ENCODE measurements at places on chromosomes 12 and 14.

DNA sequence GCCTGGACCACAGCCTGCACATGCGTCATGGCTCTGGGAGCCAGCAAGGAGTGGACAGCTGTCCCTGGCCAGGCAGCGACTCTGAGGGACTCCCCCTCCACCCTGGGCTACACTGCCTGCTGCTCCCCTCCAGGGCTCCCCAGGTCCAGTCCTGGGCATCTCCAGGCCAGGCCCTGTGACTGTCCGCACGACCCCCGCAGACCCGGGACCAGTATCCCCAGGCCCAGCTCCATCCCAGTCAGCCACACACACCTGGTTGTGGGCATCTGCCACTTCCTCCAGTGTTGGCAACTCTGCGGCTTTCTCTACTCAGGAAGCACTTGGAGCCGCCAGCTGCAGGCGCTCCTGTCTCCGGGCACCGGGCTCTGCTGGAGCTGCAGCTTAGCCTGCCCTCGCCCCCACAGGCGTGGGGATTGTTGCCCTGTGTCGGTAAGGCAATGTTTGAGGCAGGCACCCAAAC is 2.4 kb downstream of the ULK1 start:
- DNase-seq, result no peak

DNA sequence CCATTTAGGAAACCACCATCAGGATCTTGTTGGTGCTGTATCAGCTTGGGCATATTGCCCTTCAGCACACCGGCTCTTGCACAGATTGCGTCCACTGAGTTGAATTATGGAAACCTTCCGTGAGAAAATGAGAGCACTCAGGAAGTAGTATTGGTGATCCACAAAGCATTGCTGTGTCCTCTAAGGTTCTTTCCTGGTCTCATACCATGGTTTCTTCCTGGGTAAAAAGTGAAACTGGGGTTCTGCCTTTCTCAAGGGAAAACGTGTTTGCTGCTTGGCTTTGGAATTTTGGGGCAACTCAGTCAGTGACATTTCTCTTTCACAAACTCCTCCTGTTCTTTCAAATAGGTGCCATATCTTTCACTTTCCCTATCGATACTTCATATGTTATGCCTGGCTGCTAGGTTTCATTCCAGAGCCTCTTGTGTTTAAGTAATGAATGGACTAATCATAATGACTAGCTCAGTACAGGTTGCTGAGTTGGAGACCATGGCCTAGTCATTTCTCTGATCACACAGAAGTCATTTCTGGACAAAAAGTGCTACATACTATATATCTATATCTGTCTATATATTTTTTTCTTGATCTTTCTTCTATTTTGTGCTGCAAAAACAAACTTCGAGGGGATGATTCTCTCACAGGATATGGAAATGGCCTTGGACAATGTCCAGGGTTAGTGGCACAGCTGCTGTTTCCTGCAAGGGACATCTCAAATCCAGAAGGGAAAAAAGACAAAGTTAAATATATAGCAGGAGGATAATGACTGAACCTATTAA is 423.4 kb downstream of the ZFP36L1 start:
- no peak for DNase-seq

- no peak for DNase-seq
Measured at GRCh38 chr12:69623970-69624369, 13.3 kb upstream of the LRRC10 start.

DNA sequence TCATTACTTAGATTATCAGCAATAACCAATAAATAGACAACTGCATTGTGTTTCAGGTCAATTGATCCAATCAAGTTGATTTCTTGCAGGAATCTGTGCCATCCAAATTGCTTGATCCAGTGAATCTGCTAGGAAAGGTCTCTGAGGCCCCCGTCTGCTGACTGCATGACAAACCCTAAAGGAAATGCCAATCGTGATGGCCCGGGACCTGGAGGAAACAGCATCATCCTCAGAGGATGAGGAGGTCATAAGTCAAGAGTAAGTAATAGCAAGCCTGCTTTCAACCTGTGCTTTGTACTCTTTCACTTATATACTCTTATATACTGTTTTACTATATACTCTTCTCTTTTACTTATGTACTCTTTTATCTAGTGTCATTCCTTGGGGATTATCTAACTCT is 1.9 kb downstream of the TTLL5 start:
- DNase-seq, result no peak

DNA sequence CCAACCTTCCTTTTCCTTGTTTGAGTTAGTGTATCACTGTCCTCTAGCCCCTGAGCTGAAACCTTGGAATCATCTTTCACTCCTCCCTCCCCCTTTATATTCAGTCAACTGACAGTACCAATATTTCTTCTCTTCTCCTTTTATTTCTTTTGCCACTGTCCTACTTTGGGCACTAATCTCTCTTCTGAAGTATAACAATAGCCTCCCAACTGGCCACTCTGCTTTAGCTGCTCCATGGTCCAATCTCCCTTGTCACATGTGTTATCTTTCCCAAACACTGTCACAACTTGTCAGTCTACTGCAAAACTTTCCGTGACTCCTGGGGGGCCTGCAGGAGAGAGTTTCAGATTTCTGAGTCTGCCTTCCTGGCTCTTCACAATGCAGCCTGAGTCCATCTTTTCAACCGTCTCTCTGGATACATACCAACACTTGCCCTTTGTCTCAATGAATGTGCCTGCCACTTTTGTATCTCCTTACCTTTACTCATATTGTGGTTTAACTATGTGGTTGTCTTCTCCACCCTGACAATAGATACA is 471.2 kb downstream of the DIO2 start:
- no peak for DNase-seq

- no peak for DNase-seq
Measured at GRCh38 chr12:80059102-80059501, 40.2 kb upstream of the OTOGL start.

GRCh38 chr12:42617622-42618021 is 28.1 kb upstream of the PRICKLE1 start:
- peak; percentile 16 for DNase-seq

DNA sequence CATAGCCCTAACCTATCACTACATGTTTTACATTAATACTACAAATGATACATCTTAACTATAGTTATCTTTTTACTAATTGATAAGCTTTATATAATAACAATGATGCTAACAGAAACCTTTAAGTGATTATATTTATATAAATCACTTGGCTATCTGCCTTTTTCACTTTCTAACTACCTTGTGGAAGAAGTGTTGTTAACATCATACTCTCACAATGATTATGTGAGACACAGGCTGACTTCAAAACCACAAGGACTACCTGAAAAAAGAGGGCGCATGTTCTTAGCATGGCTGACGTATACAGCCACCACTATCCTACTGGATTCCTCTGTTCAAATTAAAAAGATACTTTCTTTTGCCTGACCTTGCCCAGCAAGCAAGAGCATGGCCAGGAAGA is 135.3 kb upstream of the SOX5 start:
- no peak for DNase-seq

DNA sequence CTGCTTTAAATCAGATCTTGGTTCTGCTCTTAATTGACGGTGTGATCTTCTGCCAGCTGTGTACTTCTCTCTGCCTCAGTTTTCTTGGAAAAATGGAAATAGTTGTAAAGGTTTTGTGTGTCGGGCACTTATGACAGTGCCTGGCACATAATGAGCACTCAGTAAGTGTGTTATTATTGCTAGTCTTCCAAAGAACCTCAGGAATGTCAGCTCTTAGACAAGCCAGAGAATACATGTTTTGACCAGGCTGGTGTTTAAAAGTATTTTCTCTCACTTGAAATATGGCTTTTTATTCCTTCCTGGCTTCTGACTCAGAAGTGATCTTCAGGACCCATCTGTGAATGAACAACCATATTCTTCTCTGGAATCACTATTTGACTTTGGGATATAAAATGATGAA is 304.1 kb downstream of the SNAPC1 start:
- peak; percentile 11 for DNase-seq

- DNase-seq, result no peak
Measured at GRCh38 chr14:24399999-24400718, 1.4 kb downstream of the NYNRIN start.

- DNase-seq, result no peak
Measured at GRCh38 chr12:3913278-3913677, 40.1 kb upstream of the PARP11 start.

DNA sequence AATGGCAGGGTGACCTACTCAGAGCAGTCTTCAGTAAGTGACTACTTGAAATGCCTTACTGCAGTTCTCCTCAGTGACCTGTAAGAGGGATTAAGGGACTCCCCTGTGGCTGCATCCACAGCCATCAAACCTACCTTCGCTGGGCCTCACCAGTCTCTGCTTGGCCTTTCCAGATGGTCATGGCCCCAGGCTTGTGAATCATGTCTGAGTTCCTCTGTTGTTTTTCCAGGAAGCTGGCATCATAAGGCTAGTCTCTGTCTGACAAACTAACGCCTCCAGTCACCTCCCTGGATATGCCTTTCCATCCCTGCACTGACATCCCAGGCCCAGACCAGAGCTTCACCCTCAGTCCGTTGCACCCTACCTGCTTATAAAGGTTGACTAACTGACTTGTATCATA is 14.0 kb downstream of the RNASE2 start:
- no peak for DNase-seq

GRCh38 chr14:31294746-31295405 is 87.3 kb upstream of the HECTD1 start:
- DNase-seq, result no peak

DNA sequence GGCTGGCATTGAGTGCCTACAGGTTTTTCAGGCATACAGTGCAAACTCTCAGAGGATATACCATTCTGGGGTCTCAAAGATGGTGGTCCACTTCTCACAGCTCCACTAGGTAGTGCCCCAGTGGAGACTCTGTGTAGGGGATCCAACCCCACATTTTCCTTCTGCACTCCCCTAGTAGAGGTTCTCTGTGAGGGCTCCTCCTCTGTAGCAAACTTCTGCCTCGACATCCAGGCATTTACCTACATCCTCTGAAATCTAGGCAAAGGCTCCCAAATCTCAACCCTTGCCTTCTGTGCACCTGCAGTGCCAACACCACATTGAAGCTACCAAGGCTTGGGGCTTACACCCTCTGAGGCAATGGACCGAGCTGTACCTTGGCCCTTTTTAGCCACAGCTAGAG is 179.2 kb downstream of the CCDC91 start:
- DNase-seq, result no peak

DNA sequence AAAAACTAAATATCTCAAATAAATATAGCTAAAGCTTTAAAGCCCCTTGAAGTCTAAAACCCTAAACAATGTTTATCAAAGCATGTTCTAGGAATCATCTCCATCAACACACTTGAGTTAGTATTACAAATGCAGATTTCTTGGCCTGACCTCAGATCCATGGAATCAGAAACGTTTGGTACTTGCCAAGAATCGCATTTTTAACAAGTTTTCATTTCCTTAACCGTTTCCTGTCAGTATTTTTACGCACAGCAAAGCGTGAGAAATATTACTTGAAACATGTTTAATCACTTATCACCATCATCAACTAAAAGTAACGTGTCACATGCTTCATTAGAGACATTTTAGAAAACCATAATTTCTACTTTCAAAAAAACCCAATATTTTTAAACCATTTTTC is 9.7 kb downstream of the SLCO1C1 start:
- no peak for DNase-seq

- no peak for DNase-seq
Measured at GRCh38 chr14:30655124-30655523, 33.0 kb downstream of the SCFD1 start.

- DNase-seq, result peak; percentile 45
Measured at GRCh38 chr12:51635346-51635745, 44.3 kb downstream of the SCN8A start.

- no peak for DNase-seq
Measured at GRCh38 chr14:69076341-69076740, 76.6 kb downstream of the DCAF5 start.

GRCh38 chr12:83666690-83667089 is 980.0 kb downstream of the TMTC2 start:
- no peak for DNase-seq

DNA sequence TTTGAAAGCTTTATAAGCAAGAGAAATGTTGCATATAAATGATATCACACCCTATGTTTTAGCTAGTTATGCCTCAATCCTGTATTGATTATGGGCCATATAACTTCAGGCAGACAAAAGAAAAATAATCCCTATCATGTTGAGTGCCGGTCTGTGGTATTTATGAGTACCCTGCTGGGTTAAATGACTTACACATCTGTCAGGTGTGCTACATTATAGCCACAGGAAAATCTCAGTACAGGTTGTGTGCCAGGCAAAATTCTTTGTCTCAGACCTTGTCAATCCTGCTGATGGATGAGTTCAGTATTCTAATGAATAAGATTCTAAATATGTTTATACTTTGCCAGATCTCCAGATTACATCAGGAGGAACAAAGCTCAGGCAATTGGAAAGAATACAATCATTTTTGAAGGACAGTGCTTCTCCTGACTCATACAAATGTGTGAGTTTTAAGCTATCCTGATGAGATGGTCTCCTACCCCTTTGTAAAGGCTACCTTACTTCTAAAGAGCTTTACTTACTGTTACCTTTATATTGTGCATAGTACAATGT is 109.8 kb upstream of the FOXG1 start:
- no peak for DNase-seq

GRCh38 chr12:28486521-28486920 is 296.3 kb downstream of the CCDC91 start:
- DNase-seq, result peak; percentile 22

- no peak for DNase-seq
Measured at GRCh38 chr12:99711246-99711645, 63.7 kb downstream of the GARIN6 start.

- no peak for DNase-seq
Measured at GRCh38 chr14:63290741-63291430, 27.8 kb downstream of the GPHB5 start.

- DNase-seq, result no peak
Measured at GRCh38 chr14:102195446-102195845, 55.7 kb downstream of the WDR20 start.

DNA sequence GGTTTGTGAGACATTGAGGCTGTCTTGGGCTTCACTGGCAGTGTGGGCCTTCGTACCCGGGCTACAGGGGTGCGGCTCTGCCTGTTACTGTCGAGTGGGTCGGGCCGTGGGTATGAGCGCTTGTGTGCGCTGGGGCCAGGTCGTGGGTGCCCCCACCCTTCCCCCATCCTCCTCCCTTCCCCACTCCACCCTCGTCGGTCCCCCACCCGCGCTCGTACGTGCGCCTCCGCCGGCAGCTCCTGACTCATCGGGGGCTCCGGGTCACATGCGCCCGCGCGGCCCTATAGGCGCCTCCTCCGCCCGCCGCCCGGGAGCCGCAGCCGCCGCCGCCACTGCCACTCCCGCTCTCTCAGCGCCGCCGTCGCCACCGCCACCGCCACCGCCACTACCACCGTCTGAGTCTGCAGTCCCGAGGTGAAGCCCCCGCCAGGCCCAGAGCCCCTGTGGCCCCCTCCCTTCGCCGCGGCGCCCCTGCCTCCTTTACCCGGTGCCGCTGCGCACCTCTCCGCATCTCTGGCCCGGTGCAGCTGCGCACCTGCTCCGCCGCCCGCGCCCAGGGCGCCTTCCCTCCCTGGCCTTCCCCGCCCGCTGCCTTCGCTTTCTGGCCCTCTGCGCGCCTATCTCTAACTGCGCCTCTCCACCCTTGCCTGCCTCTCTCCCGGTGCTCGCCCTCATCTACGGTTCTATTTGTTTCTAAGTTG is at the start of gene ENO2:
Gene ENO2, plus strand, starts transcription at position 335 of the 701 bp plus-strand sequence. CDS start 1,253 bp downstream, outside the sequence.
- peak; percentile 81 for DNase-seq

DNA sequence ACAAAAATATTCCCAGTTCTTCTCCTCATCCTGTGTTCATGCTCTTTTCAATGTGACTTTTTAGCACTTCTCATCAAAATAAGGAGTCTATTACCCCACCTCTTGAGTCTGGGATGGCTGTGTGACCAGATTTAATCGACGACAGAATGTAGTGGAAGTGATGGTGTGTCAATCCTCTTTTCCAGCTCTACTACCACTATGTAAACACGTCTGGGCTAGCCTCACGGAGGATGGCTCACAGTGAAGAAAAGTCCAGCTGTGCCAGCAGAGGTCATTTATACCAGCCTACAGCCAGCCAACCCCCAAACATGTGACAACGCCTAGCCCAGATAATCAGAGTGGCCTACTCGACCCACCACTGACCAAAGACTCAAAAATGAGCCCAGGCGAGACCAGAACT is 37.3 kb upstream of the FGF6 start:
- no peak for DNase-seq
